ENCODE measurements at places on chromosomes 5 and 9.

GRCh38 chr5:141651728-141652105 is 499 bp upstream of the FCHSD1 start:
- DNase-seq: no peak

- DNase-seq: no peak
Measured at GRCh38 chr5:147648597-147648996, 133.9 kb downstream of the JAKMIP2 start.

DNA sequence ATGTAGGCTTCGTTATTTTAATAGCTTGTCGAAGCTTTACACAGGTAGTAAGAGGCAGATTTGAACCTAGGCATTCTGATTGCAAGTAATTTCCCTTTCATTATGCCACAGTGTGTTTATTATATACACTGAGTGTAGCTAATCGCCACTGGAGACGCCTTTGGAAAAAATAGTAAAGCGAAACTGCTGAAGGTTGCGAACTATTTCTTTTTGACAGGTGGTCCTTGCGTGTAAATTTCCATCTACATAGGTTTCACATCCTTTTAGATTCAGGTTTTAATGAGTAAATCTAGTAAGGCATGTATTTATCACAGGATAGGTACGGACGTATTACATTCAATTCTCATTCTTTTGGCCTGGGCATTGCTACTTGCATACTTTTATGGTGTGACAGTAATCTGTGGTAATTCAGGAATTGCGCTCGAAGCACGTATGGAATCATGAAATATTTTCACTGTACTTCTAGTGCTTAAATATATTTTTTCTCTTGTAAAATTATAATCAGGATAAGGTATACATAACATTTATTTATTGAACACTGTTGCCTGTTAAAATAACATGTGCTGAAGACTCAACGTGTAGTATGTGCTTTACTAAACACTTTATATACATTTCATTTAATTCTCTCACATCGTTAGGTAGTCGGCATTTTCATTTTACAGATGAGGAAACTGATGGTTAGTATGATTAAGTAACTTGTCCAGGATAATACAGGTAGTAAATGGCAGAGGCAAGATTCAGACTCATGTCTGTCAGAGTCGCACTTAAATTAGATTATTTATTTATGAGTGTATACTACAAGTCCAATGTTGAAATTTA is 1.8 kb downstream of the MARCHF6 start:
- DNase-seq: no peak

GRCh38 chr5:18745042-18745987 is 1111.1 kb downstream of the TAF11L14 start:
- DNase-seq: no peak

GRCh38 chr5:159262472-159262858 is 625 bp upstream of the UBLCP1 start:
- no peak for DNase-seq

DNA sequence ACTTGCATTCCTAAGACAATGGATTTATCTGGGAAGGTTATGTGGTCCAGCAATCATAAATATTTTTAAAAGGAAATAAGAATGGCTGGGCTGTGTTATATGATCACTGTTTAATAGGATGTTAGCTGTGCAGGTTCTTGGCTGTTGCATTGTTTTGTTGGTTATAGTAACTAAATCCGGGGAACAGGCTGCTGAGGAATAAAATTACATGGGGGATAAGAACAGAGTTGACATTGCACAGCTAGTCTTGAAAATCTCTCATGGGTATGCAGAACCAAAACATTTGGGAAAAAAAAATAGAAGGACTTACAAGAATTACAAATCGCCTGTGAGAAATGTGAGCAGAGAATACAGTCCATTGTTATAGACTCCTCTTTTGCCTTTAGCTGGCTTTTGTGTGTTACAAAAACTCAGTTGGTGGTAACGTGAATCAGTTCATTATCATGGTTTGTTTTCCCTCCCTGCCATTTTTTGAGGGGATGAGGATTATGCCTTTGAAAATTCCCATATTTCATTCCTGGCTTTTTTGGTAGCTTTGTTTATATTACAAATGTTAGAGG is 375.3 kb upstream of the DAB2 start:
- DNase-seq: no peak

GRCh38 chr9:115237385-115237998 is 119.5 kb upstream of the TNC start:
- DNase-seq: no peak

DNA sequence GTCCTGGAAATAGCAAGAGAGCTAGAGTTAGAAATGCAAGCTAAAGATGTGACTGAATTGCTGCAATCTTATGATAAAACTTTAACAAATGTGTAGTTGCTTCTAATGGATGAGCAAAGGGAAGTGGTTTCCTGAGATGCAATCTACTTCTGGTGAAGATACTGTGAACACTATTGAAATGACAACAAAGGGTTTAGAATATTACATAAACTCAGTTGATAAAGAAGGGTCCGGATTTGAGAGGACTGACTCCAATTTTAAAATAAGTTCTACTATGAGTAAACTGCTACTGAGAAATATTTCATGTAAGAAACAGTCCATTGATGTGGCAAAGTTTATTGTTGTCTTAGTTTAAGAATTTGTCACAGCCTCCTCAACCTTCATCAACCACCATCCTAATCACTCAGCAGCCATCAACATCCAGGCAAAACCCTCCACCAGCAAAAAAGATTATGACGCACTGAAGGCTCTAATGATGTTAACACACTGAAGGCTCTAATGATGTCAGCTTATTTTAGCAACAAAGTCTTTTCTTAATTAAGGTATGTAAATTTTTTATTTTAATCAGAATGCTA is 376.2 kb downstream of the CDH10 start:
- DNase-seq: no peak

- no peak for DNase-seq
Measured at GRCh38 chr5:169161022-169161680, 139.8 kb downstream of the SLIT3 start.

DNA sequence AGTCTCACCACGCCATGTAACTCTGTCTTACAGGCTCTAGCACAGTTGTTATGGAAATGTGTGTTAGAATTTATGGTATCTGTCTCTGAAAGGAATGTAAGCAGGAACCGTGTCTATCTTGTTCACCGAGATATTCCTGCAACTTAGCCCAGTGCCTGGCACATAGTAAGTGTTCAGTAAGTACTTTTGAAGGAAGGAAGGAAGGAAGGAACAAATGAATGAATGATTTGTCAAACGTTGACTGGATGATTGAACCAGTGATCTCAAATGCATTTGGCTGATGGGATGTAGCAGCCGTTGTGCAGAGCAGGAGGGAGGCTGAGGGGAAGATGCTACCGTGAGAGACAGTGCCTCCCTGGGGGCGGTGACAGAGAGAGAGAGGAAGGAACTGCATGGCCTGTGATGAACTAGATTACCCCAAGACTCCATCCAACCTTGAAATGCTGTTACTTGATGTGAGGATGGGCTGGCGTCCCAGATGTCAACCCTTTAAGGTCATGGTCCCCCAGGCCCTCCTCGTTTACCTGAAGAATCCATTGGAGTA is 47.5 kb upstream of the PPARGC1B start:
- DNase-seq: no peak

- DNase-seq: no peak
Measured at GRCh38 chr9:100309992-100310391, 42.8 kb downstream of the TEX10 start.

- no peak for DNase-seq
Measured at GRCh38 chr9:26612211-26612610, 280.4 kb downstream of the CAAP1 start.
